ENCODE measurements at places on chromosomes 12 and 14. TPM values are rescaled to one million over a fixed set of nuclear protein-coding genes. Genes with fewer than 3 reads are reported as not detected.

The PFDN5 gene
- total RNA-seq = 309 TPM

DNA sequence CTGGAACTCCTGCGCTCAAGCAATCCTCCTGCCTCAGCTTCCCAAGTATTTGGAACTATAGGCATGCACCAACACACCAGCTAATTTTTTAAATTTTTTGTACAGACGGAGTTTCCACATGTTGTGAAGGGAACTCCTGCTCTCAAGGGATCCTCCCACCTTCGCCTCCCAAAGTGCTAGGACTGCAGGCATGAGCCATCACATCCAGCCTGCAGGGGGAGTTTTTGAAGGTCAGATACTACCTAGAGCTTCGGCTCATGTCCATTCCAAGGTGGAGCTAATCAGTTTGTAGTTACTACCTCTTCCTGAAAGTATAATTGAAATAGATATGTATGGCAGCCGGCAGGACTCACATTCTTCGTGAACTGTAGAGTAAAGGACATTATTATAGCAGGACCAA lies 3.7 kb upstream of the TAS2R19 start:
- no peak for DNase-seq

GRCh38 chr14:105050551-105050897 lies 14.7 kb downstream of the GPR132 start:
- no peak for DNase-seq

GRCh38 chr14:87990682-87991081 lies 2.3 kb downstream of the GALC start:
- no peak for DNase-seq

DNA sequence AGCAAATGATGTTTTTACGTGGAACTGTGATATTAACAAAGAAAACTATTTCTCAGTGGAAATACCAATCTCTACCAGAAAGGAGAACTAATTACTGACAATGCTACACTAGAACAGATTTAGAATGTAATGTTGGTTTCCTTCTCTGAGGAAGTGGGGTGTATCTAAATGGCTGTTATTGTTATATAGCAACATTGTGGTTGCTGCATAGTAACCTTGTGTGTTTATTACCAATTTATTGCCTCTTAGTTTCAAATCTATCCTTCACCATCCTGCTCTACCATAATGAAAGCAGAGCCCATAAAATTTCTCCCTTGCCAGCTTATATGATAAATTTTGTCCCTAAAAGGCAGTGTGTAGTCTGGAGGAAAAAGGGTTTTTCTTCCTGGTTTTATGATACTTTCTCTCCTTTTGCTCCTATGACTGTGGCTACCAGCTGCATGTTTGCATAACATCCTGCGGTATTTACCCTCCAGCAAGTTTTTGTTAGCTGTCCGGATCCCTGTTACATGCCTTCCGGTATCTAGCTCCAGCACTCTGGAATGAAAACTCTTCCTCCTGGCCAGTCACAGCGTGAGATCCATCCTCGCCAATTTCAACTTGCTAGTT lies 5.7 kb upstream of the KLRK1 start:
- DNase-seq = peak; percentile 80

- no peak for DNase-seq
These were observed 18.8 kb upstream of the STRAP start for GRCh38 chr12:15863372-15863771.

Data from HT1080 (cell line).